ENCODE measurements at places on chromosomes 5 and 9. TPM values are rescaled to one million over a fixed set of nuclear protein-coding genes. Genes with fewer than 3 reads are reported as not detected.
A peak's percentile ranks its signal among the peaks of the same experiment; 100 is the strongest.

BASP1 gene
- total RNA-seq = 411 TPM

DNA sequence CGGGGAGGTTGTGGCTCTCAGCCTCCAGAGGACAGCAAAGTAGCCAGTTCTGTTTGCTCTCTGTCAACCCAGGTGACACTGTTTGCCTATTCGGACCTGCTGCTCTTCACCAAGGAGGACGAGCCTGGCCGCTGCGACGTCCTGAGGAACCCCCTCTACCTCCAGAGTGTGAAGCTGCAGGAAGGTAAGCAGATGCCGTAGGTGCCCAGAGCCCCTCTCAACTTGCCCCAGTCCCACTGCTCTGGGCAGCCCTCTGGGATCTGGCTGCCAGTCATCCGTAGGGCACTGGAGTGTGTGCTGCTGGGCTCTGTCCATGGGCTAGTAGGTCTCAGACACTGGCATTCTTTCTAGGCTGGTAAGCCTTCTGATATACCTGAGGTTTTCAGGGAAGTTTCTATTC is 59.3 kb downstream of the RGS3 start:
- no peak for DNase-seq

DNA sequence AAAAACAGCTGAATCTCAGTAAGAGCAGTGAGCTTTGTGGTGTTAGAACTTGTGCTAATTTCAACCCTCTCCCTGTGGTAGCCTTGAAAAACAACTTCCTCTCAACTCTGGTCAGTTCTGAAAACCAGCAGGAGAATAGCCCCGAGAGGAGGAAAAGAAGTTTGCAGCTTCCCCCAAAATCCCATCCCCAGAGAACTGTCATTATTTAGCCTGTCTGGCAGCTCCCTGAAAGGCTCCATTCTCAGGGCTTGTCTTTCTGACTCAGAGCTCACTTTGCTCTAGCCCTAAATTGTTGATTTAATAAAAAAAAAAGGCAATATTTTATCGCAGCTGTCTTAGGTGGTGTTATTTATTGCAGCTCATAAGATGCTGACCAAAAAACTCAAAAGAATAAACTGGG is 11.4 kb upstream of the SLC45A2 start:
- DNase-seq = no peak

GRCh38 chr5:172353846-172354245 is 70.3 kb upstream of the UBTD2 start:
- no peak for DNase-seq

TYRP1 gene
- 2.4 TPM for total RNA-seq

CCDC152 gene
- total RNA-seq = 9.0 TPM

DNA sequence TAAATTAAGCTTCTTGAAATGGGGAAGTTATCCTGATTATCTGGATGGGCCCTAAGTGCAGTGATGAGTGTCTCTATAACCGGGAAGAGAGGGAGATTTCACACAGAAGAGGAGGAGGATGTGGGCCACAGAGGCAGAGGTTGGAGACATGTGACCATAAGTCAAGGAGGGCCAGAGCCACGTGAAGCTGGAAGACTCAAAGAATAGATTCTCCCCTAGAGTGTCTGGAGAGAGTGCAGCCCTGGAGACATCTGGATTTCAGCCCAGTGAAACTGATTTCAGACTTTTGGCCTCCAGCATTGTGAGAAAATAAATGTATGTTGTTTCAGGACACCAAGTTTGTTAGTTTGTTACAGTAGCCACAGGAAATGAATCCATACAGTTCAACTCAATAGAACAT is 442.9 kb downstream of the NTRK2 start:
- no peak for DNase-seq

ERAP2 gene
- 6.1 TPM for total RNA-seq

NUTM2G gene
- total RNA-seq = not detected

NR2F1-AS1 gene
- 60.7 TPM for total RNA-seq

DNA sequence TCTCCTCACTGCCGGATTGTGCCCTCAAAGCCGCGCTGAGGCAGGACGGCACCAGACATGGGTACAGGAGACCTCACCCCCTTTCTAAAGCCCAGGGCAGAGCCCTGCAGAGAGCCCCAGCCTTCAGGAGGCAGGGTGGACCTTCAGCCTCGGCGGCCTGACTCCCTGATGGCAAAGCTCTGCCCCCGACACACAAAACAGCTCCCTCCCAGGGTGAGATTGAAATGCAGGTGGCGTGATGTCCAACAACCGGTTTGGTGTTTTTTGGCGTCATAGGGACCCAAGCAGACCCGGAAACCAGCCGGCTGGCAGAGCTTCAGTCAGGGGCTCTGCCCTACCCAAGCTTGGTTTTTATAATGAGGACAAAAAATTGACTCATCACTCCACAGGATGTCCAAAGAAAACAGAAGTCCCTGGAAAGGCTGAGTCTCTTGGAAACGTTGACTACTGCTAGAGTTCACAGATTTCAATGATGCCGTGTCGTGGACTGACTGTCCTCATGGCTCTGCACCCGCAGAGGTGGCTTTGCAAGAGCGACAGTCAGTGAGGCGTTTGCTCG is 275.2 kb upstream of the IRX1 start:
- DNase-seq = no peak

NDFIP1 gene
- total RNA-seq = 115 TPM

IFNK gene
- not detected for total RNA-seq

DNA sequence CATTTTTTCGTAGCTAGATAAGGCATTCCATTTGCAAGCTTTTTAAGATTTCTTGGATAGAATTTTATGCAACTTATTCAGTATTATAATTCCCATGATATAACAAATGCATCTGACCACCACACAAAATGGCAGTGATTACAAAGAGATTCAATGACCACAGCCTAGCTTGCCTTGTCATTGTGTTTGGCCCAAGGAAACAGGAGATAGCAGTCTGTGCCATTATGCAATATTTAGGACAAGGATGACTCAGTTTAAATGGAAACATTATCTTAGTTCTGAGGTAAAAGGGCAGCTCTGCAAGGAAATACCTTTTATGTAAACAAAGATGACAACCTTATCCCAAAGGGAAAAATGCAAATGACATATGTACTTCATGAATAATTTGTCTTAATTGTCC is 89.8 kb downstream of the NUDT12 start:
- DNase-seq = no peak

DNA sequence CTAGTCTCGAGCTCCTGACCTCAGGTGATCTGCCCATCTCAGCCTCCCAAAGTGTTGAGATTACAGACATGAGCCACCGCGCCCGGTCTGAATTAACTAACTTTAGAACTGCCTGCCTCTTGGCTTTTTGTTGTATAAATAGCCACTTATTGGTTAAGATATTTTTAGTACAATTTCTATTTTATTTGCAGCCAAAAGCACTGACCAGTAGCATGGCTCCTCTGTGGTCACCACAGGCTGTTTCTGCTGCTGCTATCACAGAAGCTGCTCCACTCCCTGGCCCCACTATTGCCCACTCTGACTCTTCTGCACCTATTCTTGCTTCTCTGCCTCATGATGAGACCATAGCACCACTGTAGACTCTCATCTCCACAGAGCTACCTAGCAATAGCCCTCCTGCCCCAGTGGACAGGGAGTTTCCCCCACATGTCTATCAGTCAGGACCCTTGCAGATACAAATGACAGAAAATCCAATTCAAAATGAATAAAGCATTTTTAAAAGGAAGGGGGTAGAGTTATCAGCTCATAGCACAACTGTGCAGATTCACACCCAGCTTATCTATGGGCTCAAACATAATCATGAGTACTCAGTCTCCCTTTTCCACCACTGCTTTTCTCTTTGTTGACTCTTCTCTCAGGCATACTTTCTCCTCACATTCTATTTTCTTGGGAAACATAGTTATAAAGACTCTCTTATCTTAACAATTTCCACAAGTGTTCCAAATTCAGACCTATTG is 151.8 kb upstream of the EPB41L4A start:
- DNase-seq = no peak

DNA sequence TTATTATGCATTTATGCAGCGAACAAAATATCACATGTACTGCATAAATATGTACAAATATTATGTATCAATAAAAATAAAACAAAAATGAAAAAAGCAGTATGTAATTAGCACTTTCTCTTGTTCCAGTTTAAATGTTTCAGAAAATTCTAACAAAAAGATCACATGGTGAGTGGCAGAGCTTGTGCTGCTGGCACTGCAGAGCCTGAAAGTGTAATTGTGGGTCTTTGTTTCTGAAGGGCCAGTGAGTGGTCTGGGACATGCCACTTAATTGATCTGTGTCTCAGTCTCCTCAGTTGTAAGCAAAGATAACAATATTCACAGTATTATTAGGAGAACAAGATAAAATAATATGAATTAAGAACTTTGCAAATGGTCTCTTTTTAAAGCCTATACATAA is 39.5 kb upstream of the RAI14 start:
- no peak for DNase-seq

GRCh38 chr5:64457846-64458245 is 48.0 kb upstream of the RGS7BP start:
- no peak for DNase-seq

DNA sequence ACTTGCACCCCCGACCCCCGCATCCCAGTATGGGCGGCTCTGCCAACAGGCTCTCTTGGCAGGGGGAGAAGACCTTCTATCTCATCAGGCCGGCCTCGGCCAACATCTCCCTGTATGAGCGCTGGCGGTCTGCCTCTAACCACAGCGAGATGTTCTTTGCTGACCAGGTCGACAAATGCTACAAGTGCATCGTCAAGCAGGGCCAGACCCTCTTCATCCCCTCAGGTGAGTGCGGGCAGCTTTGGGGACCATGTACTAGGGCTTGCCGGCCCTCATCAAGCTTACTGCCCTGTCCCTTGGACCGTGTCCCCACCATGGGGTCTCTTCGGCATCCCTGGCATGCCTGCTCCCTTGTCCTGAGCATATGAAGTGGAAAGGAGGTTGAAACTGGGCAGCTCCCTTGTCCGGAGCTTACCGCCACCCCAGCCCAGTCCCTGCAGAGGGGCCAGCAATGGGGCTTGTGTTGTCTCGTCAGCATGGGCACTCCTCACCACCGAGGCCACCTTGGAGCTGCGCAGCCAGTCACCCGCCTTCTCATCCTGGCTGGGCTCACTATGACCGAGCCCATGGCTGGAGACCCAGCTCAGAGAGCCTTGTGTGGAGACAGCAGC is 78.1 kb downstream of the PHF2 start:
- DNase-seq = no peak

DNA sequence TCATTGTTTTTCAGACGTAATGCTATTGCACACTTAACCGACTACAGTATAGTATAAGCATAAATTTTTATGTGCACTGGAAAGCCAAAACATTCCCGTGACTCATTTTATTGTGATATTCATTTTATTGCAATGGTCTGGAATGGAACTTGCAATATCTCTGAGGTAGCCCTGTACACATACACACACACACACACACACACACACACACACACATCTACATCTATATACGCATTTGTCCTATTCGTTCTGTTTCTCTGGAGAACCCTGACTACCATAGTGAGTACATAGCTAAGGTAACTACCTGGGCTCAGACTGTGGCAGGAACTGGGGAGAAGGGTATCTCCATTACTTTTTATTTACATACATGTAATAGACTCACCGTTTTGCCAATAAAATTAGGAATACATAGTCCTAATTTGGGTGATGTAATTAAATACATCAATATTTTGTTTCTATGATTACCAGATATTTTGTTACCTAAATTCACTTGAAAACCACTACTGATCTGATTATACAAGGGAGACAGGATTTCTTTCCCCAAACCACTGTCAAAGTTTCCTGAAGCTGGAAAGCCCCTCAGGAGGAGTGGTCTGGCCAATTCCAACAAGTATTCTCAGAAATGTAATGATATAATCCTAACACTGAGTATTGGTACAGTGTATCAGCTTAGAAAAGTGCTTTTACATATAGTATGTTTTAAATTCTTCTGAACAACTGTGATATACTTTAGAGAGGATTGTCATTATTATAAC is 74.0 kb upstream of the PLPP1 start:
- DNase-seq = no peak

ZDHHC21 gene
- 53.4 TPM for total RNA-seq

DNA sequence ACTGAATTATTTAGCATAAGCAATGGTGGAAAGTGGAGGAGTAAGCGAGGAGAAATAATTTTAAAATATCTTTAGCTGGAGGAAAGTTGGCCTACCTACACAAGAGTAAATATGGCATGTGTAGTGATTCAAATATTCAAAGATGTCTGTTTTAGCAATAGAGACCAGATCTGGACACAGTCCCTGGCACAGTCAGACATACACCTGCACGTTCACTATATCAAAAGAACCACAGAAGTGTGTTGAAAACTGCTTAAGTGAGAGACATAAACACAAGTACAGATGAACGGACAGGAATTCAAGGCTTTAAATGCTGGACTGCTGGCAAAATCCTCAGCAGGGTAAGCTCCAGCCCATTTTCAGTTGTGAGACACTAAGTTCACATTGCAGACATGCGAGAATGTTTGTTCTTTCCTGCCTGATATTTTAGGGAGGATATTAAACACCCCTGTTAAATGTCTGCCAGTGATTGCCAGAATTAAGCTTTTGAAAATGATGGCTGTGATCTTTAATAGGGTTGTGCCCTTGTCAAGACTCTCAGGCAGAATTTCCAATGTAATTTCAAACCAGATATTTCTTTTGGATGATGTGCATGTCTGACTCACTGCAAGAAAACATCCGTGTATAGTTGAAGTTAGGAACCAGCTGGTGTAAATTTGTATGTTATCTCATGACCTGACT is 810.6 kb downstream of the TLE4 start:
- DNase-seq = no peak

GRCh38 chr5:9124071-9124470 is 421.8 kb downstream of the SEMA5A start:
- DNase-seq = no peak

PCDHGC5 gene
- 4.9 TPM for total RNA-seq

- DNase-seq = peak; percentile 90
These were observed at the start of gene SECISBP2 for GRCh38 chr9:89318123-89319014. Gene SECISBP2 (plus strand): TSS chr9:89318500. CDS start chr9:89318577, 77 bp downstream.
